Activated CD8-positive, alpha-beta memory T cell treated with anti-CD3 and anti-CD28 coated beads for 1 hour (primary cell): ENCODE measurements at places on chromosomes 3 and 15.
A peak's percentile ranks its signal among the peaks of the same experiment; 100 is the strongest.

DNA sequence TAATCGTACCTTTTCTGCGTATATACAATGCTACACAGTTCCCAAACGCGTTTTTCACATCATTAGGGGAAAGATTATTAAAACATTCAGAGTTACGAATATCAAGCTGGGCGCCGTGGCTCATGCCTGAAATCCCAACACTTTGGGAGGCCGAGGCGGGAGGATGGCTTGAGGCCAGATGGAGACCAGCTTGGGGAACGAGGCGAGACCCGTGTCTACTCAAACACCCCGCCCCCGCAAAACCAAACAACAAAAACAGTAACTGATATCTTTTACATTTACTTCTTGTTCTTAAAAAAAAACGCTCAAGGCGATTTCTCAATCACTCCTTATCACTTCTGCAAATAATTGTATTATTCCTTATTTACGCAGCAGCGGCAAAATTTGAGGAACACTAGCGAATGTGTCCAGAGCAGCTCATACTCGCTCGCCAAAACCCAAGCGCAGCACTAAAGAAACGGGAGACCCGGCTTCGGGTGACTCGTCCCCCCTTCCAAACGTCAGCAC, 1.2 kb downstream of the ZBTB11 start:
- no peak for DNase-seq

- DNase-seq, result no peak
Observed at GRCh38 chr3:39443530-39443929, 23.9 kb upstream of the MOBP start.

DNA sequence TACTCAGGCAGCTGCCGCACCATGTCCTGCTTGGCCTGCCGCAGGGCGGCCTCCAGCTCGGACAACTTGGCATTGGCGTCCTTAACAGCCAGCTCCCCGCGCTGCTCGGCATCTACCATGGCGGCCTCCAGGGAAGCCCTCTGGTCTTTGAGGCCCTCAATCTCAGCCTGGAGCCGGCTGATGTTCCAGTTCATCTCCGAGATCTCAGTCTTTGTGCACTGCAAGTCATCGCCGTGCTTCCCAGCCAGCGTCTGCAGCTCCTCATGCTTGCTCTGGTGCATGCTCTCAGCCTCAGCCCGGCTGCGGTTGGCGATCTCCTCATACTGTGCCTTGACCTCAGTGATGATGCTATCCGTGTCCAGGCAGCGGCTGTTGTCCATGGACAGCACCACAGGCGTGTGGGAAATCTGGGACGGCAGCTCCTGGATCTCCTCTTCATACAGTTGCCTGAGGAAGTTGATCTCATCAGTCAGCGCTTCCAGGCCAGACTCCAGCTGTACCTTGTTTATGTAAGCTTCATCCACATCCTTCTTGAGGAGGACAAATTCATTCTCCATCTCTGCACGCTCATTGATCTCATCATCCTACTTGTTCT, 15.5 kb upstream of the PSTPIP1 start:
- DNase-seq, result no peak

GRCh38 chr3:128584412-128585020, 66.1 kb downstream of the RPN1 start:
- no peak for DNase-seq

DNA sequence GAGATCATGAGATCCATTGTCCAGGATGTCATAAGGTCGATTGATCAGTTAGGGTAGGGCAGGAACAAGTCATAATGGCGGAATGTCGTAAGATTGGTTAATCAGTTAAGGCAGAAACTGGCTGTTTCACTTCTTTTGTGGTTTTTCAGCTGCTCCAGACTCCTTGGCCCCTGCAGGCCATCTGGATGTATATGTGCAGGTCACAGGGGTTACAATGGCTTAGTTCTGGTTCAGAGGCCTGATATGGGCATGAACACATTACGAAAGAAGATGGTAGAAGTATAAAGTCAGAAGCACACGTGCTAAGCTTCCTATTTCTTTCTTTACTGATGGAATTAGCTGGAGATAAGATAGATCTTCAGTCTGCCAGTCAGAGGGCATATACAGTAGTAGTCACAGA, 315.4 kb upstream of the LRRC3B start:
- no peak for DNase-seq

DNA sequence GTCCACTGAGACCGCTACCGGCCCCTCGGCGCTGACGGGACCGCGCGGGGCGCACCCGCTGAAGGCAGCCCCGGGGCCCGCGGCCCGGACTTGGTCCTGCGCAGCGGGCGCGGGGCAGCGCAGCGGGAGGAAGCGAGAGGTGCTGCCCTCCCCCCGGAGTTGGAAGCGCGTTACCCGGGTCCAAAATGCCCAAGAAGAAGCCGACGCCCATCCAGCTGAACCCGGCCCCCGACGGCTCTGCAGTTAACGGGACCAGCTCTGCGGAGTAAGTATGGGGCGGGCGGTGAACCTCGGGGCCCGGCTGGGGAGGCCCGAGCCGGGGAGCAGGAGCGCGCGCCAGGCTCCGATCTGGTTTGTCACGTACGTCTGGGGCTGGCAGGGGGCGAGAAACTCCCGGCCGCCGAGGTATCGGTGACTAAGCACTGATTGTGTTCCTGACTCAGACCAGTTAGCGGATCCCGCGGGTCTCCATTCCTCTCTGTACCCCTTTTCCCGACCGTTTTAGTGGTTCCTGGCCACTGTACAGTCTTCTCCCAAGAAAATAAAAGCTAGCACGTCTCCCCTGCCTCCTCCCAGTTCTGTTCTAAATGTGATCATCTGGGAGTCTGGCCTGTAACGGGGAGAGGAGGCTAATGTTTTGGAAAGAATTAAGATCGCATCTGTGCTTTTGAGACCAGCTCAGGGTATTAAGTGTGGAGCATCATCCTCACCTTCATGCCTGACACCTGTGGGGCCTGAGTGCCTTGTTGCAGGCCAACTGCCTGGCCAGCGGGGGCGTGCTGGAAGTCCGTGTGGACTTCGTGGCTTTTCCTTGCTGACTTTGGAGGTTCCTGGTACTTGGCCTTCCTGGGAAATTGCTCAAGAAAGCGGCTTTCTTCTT, 691 bp downstream of the MAP2K1 start:
- peak; percentile 60 for DNase-seq

GRCh38 chr3:64108231-64108630, 84.9 kb upstream of the PSMD6 start:
- DNase-seq, result no peak

DNA sequence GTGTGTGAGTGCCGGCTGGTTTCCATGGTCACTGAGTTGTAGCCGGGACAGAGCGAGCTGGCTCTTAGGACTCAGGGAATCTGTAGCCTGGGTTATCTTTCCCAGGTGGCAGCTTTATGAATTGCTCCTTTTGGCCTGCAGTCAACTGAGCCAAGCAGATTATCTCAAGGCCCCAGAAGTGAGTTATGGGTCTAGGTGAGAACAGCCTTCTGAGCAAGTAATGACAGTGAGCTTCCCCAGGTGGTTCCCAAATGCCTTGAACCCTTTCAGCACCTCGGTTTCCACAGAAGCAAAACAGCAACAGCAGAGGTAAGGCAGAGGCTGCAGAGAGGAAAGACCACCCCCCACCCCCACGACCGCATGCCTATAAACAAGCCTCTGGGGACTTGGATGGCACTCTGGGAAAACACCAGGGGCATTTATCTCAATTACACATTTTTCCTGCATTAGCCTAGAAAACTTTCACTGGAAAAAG, 56.7 kb upstream of the DGKG start:
- no peak for DNase-seq

DNA sequence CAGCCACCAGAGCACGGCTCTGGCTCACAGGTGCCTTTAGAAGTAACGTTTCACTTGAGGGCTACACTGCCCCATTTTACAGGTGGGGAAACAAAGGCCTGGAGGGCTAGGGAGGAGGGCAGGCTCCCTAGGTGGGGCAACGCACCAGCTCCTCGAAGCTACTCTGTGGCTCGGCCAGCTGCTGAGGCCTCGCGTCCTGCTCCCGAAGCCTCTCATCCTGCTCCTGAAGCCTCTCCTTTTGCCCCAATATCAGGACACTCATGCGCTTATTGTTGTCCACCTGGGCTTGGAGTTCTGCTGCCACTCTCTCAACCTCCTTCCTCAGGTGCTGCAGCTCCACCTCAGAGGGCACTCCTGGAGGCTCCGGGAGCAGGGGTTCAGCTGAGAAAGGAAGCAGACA, 28.2 kb upstream of the OR4F6 start:
- no peak for DNase-seq

DNA sequence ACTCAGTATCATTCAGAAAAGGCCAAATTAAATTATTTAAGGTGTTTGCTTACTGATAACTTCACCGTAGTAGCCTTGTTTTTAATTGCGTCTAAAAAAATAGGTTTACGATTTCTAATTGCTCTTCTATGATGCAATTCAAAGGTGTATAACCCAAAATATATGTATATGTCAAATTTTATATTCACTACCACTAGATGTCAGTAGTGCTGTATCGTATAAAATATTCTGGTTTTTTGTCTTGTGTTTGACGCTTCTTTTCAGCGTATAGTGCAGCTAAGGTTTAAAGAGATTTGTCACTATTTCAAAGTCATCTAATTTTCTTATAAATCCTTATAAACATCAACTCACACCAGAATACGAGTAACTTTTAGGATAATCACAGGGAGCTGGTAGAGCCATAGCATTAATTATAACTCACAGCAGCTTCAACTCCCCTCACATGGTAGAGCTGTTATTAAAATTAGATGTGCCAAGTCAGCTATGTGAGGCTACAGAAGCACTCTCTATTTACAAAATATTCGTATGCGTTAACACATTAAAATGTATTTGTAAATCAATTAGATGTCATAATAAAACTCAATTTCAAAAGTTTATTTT, 3.5 kb downstream of the PFN2 start:
- DNase-seq, result no peak

- DNase-seq, result no peak
Observed at GRCh38 chr15:68020685-68021084, 33.4 kb upstream of the PIAS1 start.

DNA sequence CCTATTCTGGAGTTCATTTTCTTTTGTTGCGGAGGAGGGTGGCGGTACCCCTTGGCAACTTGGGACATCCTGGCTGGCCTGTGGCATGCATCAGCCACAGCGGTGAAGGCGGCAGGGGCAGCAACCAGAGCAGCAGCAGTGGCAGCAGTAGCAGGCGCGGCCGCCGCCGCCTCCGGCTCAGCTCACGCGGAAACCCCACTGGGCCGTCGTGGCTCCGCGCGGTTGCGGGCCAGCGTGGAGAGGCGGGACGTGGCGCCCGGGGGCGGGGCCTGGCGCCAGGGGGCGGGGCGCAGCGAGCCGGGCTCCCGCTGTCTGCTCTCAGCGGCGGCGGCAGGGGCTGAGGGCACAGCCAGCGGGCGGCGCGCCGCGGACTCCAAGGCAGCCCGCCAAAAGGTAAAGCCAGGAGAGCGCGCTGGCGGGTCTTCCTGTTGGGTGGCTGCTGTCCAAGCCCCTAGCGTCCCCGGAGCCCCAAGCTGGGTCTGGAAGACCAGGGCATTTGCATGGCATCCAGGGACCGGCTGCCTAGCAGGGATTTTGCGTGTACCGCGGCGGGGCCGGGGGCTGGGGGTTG, 334.4 kb upstream of the THRB start:
- no peak for DNase-seq

- no peak for DNase-seq
Observed at GRCh38 chr3:163315786-163316185, 1762.5 kb downstream of the SI start.

DNA sequence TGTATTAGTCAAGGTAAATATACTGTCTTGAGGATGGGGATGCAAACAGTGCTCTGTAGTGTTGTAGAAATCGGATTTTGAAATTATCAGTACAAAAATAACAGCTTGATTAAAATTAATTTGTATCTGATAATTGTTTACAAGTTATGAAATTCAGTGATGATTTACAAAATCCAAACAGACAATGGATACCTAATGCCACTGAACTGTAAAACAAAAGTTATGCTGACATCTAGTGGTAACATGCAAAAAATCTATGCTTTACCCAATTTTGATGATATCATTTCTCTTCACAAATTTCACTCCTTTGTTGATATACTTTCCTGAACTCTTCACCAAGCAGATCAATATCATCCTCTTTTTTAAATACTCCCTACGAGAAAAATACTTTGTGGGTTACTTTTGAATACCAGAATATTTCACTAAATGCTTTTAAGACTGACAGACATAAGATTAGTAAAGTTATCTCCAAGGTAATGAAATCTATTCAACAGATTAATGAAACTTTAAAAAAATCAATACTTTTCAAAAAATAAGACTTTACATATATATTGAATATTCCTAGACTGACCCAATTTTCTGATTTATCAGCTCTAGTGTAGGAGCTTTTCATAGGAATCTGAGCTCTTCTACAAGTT, 36.0 kb downstream of the MNS1 start:
- no peak for DNase-seq

GRCh38 chr3:4756057-4756775, 223.0 kb upstream of the BHLHE40 start:
- DNase-seq, result no peak

DNA sequence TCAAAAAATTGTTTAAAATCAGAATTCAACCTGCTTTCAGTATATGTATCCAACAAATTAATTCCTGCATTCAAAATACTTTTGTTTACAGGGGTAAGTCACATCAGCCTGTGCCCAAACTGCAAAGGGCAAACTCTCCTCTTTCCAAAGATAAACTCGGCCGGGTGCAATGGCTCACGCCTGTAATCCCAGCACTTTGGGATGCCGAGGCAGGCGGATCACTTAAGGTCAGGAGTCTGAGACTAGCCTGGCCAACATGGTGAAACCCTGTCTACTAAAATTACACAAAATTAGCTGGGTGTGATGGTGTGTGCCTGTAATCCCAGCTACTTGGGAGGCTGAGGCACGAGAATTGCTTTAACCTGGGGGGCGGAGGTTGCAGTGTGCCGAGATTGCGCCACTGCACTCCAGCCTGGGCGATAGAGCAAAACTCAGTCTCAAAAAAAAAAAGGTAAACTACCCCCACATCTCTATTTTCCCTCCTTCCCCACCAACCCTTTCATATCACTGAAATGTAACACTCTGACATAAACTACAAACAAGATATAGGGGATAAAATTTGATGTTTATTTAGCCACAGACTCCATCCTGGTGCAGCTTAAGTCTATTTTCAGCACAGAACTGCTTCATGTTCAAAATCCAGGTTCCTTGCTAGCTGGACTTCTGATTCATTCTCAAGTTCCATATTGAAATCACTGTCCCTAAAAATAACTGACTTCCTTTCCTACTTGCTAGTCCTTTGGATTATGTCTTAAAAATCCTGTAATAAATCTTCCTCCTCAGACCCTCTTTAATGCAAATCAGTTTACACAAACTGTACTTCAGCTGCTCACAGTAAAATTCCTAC, 15.4 kb downstream of the UBP1 start:
- DNase-seq, result no peak

GRCh38 chr15:40340038-40340739, 550 bp downstream of the CCDC9B start:
- DNase-seq, result no peak

DNA sequence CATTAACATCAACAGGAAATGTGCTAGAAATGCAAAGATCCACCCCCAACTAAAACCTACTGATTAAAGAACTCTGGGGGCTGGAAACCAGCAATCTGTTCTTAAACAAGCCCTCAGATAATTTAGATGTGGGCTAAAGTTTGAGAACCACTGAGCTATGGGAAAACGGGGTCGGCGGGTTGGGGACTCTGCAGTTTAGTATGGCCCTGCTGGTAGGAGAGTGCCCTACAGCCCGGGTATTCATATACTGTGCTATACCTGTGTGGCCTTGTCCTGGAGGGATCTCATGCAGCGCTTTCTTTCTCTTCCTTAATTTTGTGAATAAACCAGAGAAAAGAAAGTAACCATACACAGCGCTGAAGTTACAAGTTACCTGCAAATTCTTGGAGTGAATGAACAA, 189.7 kb upstream of the GBE1 start:
- DNase-seq, result no peak
